ENCODE measurements at places on chromosomes 11 and 22.
A peak's percentile ranks its signal among the peaks of the same experiment; 100 is the strongest.

DNA sequence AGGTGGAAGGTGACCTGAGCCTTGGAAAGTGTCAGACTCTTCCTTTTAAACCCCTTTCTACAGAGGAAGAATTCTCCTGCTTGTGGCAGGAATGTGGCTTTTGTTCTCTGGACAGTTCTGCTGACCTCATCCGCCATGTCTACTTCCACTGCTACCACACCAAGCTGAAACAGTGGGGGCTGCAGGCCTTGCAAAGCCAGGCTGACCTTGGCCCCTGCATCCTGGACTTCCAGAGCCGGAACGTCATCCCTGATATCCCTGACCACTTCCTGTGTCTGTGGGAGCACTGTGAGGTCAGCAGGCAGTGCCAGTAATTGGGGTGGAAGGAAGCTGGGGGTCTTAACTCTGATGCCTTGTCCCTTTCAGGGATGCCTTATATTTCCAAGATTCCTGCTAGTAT, 9.3 kb downstream of the HINFP start:
- no peak for DNase-seq

GRCh38 chr22:46916886-46917770, 154.7 kb downstream of the TBC1D22A start:
- no peak for DNase-seq

- peak; percentile 67 for DNase-seq
These were observed 56.1 kb downstream of the AMBRA1 start for GRCh38 chr11:46537537-46538295.

- DNase-seq: no peak
These were observed 67.6 kb upstream of the AMPD3 start for GRCh38 chr11:10387206-10388083.

DNA sequence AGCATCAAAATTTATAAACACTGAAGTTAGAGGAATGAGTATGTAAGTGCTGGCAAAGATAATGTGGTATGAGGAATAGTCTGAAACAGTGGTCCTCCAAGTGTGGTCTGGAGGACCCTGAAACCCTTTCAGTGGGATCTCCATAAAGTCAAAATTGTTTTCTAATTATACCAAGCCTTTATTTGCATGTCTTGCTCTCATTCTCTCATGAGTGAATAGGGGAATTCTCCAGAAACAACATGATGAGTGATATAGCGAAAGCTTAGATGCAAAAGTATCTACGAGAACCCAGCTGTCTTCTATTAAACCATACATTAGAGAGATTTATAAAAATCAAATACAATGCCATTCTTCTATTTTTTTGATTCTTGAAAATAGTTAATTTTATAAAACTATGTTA, 145.0 kb upstream of the RAG2 start:
- no peak for DNase-seq

DNA sequence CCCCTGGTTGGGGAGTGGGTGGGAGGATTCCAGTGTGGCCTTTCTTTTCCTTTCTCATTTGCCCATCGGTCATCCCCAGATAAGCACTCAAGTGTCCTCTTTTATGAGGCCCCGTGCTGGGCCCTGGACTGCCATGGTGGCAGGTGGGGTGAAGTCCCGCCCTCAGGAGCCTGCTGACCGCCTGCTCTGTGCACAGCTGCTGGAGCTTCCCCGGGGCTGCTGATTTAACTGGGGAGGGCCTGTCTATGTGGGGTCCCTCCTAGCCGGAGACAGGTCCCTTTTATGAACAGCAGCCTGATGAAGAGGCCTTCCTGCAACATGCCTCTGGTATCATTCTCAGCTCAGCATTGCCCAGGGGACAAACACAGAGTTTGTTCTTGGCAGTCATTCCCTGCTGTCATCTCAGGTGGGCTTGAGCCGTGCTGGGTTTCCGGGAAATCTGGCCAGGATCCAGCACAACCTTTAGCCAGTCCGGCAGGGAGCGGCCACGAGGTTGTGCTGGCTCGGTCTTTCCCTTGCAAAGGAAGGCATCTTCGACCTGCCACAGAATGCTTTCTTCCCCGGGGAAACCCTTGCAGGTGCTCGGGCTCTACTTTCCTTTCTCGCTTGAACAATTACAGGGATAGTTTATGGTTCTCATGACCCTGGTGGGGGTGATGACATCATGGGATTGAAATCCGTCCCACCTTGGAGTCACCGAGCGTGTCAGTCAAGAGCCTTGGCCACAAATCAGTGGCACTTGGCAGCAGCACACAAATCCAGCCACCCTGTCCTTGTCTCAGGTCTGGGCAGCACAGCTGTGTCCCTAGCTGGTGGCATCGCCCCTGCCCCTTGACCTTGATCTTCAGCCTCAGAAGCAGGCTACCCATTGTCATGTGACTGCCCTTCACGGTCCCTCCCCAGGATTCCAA, 20.1 kb downstream of the ST14 start:
- DNase-seq: no peak
